NCI-H1092 treated with DMSO at 0.1 percent for 48 hours (cell line): ENCODE measurements at places on chromosomes 6 and 20.

GRCh38 chr6:16706911-16707783 is 54.1 kb downstream of the ATXN1 start:
- DNase-seq = no peak

GRCh38 chr6:162849269-162849668 is 121.5 kb downstream of the PACRG start:
- DNase-seq = no peak

DNA sequence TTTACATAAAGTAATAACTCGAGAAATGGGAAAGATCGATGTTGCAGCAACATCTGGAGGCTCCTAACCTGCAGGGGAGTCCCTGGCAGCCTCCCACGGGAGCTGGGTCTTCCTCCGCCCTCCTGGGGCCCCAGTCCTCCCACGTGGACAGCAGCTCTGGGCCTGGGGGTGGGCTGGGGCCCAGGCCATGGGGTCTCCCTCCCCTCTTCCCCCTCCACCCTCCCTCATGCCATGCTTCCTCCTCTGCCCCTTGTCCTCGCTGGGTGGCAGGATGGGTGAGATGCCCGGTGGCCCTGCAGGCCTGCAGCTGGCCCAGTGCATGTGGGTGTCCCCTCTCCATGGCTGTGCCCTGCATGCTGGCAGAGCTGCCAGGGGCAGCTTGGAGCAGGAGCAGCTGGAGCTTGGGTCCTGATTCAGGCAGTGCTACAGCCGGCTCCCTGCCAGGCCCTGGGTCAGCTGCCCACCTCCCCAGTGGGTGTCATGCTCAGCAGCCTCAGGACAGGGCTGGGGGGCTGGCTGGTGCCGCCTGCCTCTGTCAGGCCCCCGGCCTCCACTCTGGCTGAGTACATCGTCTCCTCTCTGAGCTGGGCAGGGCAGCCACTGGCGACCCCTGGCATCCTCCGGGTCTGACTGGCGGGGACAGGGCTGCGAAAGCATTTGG is 48.9 kb upstream of the BHLHE23 start:
- no peak for DNase-seq

GRCh38 chr20:54234991-54235390 is 27.1 kb downstream of the PFDN4 start:
- DNase-seq = no peak

DNA sequence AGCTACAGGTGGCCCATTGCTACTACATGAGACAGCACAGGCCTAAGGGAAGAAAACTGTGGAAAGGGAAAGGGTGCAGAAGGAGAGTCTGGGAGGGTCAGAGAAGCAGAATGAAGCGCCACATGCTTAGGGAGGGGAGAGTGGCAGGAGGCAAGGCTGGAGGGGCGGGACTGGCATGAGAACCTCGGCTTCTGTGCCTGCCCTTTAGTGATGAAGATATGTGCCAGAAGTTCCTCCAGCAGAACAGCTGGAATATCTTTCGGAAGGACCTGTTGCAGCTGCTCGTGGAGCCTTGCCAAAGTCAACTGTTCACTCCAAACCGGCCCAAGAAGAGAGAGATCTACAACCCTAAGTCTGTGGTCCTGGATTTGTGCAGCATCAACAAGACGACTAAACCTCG is 61.8 kb downstream of the CNBD2 start:
- no peak for DNase-seq

- no peak for DNase-seq
These were observed 286.4 kb upstream of the IRAK1BP1 start for GRCh38 chr6:78580923-78581322.

DNA sequence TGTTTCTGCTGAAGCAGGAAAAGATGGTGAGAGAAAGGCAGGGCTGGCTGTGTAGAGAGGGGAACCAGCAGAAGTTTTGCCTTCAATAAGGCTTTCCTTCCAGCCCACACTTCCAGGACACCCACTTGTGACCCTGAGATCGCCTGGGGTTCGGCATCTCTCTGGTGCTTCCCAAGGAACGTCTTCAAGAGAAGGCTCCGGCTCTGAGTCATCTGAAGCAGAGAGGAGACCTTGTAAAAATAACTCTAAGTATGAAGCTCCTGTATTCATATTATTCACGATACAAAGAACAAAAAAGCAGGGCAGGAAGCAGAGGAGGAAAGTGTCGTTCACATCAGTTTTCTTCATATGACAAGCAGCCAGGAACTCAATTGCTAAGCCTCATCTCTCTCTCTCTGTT is 95.4 kb upstream of the MRPS10 start:
- DNase-seq = no peak

DNA sequence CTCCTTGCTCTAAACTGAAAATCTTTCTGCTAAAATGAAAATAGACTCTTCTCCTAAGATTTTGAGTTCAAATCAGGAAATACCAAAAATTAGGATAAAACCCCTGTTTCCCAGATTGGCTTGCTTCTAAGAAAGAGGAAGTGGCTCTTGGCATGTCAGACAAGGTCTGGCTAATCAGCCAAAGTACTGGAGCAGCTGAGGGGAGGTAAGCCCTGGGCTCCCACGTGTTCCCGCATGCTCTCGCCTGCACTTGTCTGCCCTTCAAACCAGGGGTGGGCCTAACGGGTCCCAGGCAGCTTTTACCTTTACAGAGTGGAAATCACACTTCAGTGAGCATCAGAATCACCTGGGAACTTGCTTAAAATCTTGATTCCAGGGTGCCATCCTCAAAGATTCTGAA is 43.2 kb upstream of the GABRR1 start:
- DNase-seq = no peak

- DNase-seq = no peak
These were observed 36.5 kb upstream of the STK35 start for GRCh38 chr20:2065099-2065498.

- no peak for DNase-seq
These were observed 14.5 kb downstream of the TREM1 start for GRCh38 chr6:41271901-41272395.

GRCh38 chr6:142568857-142569597 is 267.2 kb downstream of the ADGRG6 start:
- no peak for DNase-seq

DNA sequence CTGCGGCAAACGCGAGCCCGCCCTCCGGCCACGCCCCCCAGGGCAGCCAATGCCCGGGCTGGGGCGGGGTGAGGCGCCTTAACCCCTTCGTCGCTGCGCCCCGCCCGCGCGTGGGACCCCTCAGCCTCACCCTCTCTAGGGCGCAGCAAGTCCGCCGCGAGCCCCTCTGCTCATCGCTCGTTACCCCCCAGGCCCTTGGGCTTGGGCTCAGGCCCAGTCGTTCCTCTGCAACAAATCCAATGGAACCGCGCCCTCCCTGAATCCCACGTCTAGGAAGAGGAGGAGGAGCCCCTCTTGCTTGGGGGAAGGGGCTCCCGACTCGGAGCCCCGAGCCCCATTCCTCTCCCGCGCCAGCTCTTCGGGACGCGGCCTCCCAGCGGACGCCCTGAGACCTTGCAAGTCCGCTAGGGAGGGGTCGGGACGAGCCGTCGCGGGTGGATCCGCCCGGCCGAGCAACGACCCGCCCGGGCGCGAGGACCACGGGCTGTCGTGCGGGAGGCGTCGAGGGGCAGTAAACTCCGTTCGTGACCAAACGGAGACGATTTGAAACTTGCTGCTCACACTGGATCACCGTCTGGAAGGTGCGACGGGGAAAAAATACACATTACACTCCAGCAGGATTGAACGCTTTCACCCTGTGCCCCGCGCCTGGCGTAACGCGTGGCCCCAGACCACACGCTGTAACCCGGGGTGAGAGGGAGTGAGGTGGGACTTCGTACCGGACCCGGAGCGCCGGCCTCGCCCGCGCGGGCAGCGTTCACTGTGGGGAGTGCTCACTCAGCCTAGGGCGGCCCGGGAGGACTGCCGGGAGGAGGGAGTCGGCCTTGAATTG is 477 bp upstream of the LZTS3 start:
- peak; percentile 70 for DNase-seq

DNA sequence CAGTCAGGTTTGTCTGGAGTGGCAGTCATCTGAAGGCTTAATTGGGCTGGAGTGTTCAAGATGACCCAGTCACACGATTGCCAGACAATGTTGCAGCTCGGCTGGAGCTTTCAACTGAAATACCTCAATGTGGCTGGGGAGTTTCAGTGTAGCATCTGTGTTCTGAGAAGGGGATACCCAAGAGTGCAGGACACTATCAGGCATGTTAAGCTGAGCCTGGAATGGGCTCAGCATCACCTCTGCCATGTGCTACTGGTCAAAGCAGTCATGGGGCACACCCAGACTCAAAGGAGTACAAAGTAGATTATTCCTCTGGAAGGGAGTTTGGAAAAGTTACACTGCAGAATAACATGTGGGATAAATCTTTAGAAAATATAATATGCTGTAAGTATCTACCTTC is 363.9 kb downstream of the KIF16B start:
- DNase-seq = no peak
